Natural killer cell treated with Interleukin-12 subunit alpha and Interleukin-12 subunit beta and Interleukin-15 and Interleukin-18, amount 100 ng/mL, for 72 hours (primary cell): ENCODE measurements at places on chromosomes 5 and 9.
A peak's percentile ranks its signal among the peaks of the same experiment; 100 is the strongest.

DNA sequence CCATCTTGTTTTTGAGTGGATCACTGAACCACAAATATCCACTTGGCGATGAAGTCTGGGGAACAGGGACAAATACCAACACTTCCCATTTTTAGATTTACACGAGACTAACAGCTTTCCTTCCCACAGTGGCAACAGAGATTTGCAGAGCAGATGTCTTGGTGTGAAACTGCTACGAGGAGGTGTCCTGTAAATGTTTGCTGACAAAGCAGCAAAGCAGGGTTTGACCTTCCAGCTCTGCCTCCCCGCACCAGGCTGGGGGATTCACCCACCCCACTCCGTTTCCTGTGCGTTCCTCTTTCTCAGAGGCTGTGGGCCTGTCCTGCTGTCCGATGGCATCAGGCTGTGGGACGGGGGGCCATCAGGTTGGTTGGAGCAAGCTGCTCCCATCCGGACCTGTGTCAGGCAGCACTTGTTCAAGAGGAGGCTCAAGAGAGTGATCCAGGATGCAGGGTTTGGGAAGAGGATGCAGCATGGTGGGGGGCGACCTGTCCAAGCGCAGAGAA, 693 bp upstream of the RGS3 start:
- no peak for DNase-seq

DNA sequence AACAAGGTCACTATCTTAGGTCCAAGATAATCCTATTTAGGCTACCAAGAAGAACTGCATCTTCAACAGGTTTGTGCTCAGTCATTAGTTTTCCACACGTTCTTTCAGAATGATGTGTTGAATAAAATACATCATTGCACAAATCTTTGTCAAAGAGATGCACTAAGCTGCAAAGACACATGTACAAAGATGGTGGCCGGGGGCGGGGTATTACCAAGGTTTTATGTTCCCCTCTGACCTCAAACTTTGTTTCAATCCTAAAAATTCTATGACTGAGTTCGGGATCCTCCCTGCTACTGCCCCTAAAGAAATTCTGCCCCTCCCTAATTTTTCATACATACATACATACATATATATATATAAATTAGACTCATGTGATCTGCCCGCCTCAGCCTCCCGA, 14.2 kb downstream of the HSPA9 start:
- DNase-seq, result no peak

DNA sequence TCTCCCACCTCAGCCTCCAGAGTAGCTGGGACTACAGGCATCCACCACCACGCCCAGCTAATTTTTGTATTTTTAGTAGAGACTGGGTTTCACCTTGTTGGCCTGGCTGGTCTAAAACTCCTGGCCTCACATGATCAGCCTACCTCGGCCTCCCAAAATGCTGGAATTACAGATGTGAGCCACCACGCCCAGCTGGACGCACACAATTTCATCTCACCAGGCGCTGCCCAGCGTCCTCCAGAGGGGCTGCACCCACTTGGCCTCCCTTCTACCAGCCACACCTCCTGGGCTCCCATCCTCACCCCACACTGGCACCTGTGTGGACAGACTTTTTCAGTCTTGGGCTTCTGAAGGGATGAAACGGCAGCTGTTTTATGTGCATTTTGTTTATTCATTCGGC, 3.8 kb upstream of the EXOC3 start:
- no peak for DNase-seq

DNA sequence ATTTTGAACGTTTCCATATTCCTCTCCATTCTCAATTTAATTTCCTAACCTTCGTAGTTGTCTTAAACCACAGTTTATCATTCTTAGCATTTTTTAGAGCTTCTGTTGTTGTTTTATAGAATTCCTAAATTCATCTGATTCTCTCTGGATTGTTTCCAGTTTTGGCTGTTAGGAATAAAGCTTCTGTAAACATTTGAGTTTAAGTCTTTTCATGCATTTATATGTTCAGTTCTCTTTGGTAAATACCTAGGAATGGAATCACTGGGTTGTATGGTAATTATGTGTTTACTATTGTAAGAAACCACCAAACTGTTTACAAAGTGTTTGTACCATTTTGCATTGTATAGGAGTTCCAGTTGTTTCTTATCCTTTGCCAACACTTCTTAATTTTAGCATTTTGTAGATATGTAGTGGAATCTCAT, 29.7 kb downstream of the GPR21 start:
- no peak for DNase-seq

- DNase-seq, result no peak
These were observed 928 bp downstream of the MCTP1 start for GRCh38 chr5:95283761-95284571.

- DNase-seq, result no peak
These were observed 31.7 kb upstream of the GAS1 start for GRCh38 chr9:86978922-86979474.

- no peak for DNase-seq
These were observed 8.9 kb upstream of the IL6ST start for GRCh38 chr5:56003679-56004078.

GRCh38 chr5:159156426-159157238, 52.7 kb downstream of the RNF145 start:
- DNase-seq, result no peak

DNA sequence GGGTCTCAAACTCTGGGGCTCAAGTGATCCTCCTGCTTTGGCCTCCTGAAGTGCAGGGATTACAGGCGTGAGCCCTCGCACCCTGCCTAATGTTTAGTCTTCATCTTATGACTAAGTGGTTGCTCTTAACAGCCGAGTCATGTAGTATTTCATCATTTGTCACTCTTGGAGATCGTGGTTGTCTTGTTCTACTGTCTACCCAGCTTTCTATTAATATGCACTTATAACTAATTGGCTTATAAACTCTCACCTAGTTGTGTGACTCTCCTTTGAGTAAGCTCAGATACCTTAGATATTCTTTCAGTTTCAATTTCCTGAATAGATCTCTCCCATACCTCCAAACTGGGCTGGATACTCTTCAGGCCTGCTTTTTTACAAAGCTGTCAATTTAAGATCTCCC, 19.9 kb downstream of the SLC44A1 start:
- DNase-seq, result no peak

DNA sequence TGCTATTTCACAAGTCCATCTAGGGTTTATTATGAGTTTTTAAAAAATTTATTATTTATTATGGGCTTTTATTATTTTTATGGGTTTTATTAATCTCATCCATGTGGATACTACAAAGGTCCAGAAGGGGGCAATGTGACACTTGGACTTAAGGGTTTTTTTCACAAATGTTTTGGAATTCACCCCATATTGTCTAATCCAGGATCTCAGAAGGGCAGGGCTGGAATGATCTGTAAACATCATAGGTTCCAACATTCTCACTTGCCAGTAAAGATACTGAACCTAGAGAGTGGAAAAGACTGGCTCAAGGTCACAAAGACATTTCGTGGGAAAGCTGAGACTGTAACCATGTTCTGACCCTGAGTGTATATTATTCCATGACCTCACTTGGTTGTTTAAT, 35.6 kb downstream of the NIM1K start:
- DNase-seq, result no peak

DNA sequence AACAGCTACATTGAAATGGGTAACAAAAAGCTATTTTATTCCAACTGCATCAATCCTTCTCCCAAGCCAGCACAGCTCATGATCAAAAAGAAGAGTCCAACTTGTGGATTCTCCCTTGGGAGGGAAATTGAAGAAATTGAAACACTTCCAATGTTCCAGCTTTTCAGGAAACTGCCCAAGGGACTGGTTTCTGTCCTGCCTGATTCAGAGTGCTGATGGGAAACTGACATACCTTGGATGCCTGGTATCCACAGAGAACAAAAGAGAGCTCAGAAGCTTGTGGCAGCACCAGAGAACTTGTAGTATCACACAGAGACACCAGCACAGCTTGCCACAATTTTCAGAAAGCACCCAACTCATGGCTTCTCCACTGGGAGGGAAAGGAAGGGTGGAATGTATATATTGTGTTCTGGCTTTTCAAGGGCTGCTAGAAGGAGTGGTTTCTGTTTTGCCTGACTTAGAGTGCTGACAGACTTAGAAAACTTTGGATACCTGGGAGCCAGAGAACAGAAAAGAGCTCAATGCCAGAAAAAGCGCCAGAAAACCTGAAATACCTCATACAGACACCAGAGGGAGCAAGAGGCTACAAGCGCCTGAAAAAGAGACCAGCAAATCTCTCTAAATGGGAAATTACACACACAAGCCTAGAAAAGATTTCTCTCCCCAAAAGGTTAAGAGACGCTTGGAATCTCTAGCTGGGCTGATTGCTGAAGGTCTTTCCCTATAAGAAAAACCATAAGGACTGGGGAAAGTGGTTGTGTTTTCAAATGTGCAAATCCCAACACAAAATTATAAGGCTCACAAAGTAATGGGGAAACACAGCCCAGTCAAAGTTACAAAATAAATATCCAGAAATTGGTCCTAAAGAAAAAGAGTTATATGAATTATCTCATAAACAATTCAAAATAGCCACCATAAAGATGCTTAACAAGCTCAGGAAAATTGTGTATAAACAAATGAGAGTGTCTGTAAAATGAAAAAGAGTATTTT, 178.8 kb downstream of the SPOCK1 start:
- no peak for DNase-seq

- DNase-seq, result no peak
These were observed 61.6 kb downstream of the COL27A1 start for GRCh38 chr9:114216976-114217375.

DNA sequence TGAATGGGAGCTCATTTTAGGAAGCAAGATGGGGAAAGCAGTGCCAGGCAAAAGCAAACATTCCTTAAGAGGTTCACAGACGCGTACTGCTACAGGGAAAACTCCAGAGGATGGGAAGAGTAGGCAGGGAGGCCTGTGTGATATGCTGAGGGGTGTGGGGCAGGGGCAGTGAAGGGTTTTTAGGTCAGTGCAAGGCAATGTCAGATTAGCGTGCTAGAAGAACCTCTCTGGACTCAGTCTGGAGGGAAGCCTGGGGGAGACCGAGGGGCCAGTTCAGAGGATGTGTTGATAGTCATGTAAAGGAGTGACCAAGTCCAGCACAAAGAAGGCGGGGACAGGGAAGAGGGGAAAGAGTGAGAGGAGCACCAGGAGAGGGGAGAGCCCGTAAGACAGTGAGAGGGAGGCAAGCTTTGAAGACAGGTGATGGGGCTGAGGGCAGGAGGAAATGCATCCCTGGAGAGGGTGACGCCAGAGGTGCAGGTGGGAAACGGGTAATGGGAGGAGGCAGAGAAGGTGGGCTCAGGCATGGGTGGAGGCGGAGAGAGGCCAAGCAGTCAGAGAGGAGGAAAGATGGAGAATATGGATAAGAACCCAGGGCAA, 134.5 kb downstream of the MTX3 start:
- DNase-seq, result no peak

GRCh38 chr5:181163487-181164075, 16.2 kb downstream of the OR2V2 start:
- DNase-seq, result no peak

- DNase-seq, result no peak
These were observed 68.0 kb upstream of the TBC1D9B start for GRCh38 chr5:179975713-179976134.

DNA sequence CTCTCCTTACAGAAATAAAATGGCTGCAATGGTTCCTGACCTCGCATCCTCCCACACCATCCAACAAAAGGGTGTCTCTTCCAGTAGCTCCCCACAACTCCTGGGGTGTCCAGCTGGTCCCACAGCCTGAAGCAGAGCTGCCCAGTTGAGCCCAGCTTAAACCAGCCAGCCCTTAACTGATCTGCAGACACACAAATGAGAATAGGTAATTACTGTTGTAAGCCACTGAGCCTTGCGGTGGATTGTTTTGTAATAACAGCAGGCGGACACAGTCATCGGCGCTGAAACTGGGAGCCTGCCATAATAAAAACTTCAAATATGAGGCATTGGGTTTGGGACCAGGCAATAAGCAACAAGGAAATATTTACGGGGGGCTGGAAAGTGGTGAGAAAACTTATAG, 10.4 kb upstream of the ZBTB43 start:
- DNase-seq, result no peak

- DNase-seq, result no peak
These were observed 6.0 kb downstream of the F2RL2 start for GRCh38 chr5:76617229-76617628.

DNA sequence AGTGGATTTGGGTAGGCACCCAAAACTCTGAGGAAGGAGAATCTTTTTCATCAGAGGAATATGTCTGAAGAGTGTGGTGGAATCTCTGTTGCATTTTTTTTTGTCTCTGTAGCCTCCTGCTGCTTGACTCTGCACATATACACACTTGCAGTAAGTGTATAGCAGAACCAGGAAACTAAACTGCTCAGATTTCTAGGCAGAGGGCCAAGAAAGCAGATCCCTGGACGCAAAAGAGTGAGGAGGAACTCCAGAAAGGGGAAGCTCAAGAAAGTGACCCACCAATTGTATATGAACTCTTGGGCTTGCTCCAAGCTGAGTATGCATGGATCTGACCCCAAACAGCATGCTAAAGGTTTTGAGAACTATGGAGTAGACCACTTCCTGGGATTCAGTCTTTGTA, 181.8 kb downstream of the GADD45G start:
- no peak for DNase-seq

- DNase-seq, result no peak
These were observed 14.5 kb downstream of the SURF6 start for GRCh38 chr9:133321411-133321935.

DNA sequence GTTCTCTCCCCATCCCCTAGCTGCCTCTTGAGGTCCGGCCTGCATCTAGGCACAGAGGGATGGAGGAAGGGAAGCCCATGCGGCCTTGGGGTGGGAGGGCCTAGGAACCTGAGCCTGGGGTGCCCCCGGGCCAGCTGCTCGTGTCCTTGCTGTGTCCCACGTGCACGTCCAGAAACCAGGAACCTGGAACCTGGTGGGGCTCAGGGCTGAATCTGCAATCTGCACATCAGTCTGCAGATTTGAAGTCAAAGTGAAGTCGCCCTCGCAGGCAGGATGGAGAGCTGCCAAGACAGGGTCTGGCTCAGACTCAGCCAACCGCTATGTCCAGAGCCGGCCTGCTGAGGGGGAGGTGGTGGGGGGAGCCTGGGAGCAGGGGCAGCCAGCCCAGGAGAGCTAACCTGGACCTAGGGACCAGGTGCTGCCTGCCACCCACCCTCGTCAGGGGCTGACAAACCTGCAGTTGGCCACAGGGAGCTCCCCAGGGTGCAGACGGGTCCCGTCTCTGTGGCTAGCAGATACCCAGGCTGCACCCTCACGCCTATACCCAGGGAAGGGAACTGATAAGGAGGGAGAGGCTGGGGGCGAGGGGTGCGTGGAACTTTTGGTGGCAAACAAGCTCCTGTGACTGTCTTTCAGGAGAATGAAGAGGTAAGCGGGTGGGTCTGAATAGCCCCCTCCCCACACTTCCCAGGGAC, 103.5 kb upstream of the SIMC1 start:
- DNase-seq, result no peak

GRCh38 chr9:127875306-127875966, 2.0 kb downstream of the AK1 start:
- DNase-seq, result peak; percentile 58

GRCh38 chr5:143509758-143510221, 106.3 kb upstream of the NR3C1 start:
- DNase-seq, result no peak
